ENCODE measurements at places on chromosomes 12 and 14.

- DNase-seq = no peak
These were observed 45.0 kb downstream of the TRAFD1 start for GRCh38 chr12:112170376-112170775.

DNA sequence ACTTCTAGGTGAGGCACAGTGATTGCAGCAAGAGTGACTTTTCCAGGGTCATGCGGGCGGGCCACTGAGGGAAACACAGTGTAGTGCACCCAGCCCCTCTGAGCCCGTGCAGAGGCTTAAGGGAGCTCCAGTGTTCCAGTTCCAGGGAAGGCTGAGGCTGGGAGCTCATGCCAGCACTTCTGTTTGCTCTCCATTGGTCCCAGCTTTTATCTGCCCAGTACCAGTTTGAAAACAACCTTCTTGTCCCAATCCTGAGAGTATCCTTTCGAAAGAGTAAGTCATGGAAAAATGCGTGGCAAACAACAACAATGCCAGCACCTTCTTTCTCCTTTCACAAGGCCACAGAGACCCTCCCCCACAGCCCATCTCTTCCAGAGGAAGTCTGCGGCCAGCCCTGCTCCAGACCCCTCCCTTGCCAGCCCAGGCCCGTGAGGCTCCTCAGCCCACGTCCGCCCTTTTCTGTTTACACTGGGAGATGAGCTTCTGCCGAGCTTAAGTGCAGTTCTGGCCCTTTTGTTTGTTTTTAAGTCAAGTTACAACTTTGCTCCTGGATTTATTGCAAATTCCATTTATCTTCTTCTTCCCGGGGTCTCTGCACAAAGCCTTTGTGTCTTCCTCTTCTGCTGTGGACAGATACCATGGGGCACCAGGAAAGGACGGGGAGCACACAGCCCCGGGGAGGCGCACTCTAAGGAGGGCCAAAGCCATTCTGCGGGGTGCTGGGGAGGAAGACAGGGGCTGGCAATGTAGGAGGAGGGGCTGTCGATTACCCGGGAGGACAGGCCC lies 185.6 kb downstream of the ZFP36L1 start:
- DNase-seq = no peak

GRCh38 chr12:26831951-26832821 lies 808 bp downstream of the ITPR2 start:
- peak; percentile 74 for DNase-seq

DNA sequence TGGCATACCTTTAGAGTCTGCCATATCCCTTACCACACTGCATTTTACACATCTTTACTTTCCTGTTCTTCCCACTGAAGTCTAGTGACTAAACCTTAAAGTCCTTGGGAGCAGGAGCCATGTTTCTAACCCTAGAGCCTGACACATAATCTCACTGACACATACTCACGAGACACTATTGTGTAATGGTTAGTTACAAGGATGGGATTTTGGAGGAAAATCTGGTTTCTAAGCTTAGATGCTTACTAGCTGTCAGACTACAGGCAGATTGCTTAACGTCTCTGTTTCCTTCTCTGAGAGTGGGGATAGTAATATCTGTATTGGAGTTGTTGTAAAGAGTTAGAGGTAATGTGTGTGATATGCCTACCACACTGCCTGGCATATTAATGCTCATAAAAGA lies 6.2 kb upstream of the DYRK4 start:
- DNase-seq = no peak

DNA sequence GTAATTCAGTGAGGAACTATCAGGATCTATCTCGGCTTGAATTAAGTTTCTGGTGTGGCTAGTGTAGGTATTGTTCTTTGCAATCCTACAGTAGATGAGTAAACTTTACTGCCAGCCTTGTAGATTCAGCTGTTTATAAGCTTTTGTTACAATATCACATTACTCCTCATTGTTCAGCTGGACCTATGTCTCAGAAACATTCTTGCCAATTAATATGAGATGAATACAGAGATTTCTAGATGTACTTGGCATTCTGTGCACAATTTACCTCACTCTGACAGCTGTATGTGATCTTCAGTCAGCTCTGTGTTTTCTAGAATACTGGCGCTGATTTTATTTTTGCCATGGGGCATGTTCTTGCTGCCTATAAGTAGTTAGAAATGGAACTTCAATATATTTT lies 55.7 kb downstream of the METTL25 start:
- no peak for DNase-seq

DNA sequence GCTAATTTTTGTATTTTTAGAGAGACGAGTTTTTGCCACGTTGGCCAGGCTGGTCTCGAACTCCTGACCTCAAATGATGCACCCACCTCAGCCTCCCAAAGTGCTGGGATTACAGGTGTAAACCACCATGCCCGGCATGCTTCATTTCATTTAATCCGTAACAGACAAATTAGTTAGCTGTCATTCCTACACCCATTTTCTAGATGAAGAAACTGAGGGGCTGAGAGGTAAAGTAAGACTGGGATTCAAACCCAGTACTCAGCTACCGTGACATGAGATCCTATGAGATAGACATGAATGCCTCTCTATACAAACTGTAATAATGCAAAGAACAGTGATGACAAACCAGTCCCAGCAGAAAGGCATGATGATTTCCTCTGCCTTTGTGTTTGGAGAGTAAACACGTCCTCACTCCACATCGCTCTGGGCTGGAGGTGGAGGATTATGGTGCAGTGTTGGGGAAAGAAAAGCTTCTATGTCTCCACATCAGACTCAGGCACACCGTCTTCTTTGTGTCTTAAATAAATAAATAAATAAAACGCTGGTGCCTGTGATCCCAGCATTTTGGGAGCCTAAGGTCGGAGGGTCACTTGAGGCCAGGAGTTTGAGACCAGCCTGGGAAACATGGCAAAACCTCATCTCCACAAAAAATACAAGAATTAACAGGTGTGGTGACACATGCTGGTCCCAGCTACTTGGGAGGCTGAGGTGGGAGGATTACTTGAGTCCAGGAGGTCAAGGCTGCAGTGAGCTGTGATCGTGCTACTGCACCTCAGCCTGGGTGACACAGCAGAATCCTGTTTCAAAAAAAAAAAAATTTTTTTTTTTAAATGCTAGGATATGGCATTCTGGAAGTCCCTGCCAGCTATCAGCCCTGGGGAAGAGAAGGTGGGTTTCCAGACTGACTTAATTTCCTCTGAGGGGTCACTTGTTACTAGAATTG lies 10.5 kb downstream of the VSX2 start:
- no peak for DNase-seq

DNA sequence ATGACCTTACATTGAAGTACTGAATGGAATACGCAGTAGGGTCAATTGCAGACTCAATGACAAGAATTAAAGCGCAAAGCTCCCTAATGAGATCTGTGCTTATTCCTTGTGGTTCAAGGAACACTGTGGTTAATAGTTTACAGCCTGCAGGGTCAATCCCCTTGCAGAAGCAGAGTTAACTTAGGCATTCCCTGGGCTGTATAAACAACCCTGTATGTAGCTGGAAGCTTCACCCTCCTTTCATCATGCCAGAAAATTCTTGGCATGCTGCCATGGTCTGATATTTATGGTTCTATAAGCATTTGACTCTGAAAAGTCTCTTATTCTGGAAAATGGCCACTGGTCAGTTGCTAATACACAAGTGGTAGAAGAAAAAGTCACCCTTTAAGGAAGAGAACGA lies 227.7 kb downstream of the NOVA1 start:
- peak; percentile 44 for DNase-seq

DNA sequence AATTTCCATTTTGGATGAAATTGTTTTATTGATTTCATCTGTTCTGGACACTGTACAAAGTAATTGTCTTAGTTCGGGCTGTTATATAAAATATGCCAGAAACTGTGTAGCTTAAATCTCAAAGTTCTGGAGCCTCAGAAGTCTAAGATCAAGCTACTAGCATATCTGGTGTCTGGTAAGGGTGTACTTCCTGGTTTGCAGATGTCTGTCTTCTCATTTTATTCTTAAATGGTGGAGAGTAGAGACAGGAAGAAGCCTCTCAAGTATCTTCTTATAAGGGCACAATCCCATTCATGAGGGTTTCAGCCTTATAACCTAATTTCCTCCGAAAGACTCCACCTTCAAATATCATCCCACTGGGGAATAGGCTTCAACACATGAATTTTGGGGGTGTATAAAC lies 51.3 kb downstream of the MON2 start:
- DNase-seq = no peak

DNA sequence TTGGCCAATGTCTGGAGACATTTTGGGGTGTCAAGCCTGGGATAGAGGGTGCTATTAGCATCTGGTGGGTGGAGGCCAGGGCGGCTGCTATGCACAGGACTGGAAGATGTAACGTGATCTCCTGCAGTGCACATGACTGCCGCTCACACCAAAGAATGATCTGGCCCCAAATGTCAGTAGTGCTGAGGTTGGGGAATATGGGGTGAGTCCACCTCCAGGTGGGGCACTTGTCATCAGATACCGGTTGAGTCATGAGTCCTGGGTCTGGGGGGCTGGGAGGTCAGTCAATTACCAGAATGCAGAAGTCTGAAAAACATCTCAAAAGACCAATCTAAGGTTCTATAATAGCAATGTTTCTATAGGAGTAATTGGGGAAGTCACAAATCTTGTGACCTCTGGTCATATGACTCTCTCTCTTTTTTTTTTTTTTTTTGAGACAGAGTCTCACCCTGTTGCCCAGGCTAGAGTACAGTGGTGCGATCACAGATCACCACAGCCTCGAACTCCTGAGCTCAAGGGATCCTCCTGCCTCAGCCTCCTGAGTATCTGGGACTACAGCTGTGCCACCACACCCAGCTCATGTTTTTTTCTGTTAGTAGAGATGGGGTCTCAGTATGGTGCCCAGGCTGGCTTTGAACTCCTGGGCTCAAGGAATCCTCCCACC lies 6.0 kb upstream of the SDSL start:
- DNase-seq = no peak

DNA sequence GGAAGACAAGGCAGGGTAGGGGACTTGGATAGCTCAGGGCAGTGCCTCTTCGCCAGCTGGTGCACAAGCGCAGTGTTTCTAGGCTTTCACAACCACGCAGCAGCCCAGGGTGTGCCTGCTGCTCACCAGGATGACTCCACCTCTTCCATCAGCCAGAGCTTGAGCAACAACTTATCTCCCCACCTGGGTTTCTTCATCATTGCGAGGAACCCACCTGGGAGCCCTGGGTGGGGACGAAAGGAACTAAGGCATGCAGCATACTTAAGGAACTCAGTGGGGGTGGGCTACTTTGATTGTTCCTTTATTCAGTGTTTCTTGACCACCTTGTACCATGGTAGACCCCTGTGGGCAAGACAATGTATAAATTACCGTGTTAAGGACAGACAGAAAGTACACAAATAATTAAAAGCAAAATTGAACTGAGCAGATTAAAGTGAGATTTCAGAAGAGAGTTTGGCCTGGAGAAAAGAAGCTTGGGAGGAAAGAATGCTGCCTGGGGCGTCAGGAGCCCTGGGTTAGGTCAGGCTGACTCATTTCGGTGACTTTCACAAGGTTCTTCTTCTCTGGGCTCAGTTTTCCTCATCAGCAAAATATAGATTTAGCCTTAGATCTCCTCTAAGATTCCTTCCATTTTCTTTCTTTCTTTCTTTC lies 22.9 kb downstream of the KRT18 start:
- DNase-seq = no peak

GRCh38 chr12:12922978-12923377 lies 29.0 kb downstream of the GPRC5D start:
- DNase-seq = no peak

DNA sequence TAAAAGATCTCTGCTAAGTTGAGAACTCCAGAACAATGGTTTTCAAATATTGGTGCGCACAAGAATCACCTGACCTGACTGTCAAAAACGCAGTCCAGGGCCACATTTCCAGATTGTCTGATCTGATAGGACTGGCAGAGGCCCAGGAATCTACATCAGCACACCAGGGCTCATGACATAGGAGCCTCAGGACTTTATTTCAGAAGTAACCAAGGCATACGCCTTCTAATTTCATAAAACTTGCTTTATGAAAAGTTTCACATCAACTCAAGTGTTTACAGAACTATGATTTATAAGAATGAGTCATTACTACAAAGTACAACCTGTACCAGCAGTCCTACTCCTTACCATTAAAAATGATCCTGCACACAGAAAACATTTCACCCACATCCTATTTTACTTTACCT lies 47.7 kb upstream of the PTPRO start:
- no peak for DNase-seq

DNA sequence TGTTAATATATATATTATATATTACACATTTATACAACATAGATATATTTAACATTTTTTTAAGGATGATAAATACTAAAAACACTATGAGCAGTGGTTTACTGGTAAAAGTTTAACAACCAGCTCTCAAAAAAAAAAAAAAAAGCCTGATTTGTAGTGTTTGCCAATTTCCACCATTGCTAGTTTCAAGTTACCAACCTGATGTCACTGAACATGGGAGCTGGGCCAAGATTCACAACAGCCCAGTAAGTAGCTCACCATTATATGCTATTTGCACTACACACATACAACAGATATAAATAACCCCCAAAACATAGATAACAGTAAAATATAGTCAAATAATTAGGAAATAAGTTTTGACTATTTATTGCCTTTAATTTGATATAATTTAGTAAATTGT lies 28.9 kb upstream of the TMX1 start:
- DNase-seq = peak; percentile 95

GRCh38 chr14:54627540-54628363 lies 60.8 kb downstream of the SAMD4A start:
- DNase-seq = no peak

DNA sequence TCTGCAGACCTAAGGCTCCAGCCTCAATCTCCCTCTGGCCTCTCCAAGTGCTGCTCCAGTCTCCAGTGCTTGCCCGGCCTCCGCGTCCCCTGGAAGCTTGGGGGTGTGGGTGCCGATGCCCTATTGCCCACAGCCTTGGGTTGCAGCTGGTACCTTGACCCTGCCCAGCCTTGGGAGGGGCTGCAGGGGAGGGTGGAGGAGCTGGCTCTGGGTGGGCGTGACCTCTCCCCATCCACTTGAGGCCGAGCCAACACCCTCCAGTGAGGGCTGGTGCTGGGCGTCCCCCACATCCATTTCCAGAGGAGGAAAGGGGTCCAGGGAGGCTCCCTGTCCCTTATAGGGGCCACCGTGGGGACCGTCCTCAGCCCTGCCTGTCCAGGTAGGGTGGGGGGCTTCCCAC lies 24.1 kb downstream of the KIF26A start:
- DNase-seq = no peak

DNA sequence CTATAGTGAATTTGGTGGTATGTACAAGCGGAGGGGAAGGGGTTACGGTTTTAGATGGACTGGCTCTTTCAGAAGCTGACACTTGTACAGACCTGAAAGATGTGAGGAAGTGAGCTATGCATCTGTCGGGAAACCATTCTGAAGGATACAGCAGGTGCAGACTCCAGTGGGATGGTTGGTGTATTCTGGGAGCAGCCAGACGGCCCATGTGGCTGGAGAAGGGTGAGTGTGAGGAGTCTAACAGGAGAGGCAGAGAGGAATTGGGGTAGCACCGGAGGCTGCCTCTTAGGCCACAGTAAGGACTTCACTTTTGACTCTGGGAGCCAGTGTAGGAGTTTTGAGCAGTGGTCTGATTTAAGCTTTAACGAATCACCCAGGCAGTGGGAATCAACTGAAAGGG lies 90.7 kb downstream of the APAF1 start:
- DNase-seq = no peak

All from NCI-H1105 treated with DMSO at 0.1 percent for 48 hours (cell line).